ENCODE measurements at places on chromosomes 11 and 22.

DNA sequence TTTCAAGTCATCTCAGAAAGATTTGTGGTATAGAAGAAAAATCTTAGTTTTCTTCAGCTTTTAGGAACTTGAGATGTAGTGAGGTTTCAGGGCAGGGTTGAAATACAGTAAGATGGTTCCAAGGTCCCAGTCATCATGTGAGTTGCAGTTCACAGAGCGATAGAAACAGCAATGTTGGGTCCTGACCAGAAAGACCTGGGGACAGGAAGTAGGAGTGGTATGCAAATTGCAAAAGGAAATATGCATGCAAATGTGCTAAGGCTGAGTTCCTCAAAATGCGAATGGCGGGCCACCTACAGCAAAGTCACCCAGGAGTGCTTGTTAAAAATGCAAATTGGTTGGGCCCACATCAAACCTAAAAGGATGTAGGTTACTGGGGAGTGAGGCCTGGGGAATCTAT is 1032.7 kb upstream of the TENM4 start:
- no peak for DNase-seq

GRCh38 chr22:17797721-17798559 is 23.7 kb upstream of the BID start:
- no peak for DNase-seq

DNA sequence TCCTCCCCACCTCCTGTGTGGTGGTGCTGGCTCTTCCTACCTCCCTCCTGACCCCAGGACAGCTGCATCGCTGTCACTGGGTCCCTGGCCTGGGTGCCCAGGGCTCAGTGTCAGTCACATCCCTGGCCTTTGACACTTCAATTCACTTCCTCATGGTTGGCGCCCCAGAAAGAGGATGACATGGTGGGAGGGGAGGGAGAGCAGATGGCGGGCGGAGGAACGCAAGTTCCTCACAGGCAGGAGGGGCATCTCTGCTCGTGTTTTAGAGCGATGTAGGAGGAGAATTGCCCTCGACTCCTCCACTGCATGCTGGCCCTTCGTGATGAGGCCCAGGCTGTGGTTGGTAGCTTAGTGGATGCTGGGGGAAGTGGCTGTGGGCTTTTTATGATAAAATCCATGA is 35.1 kb upstream of the KRTAP5-7 start:
- no peak for DNase-seq

GRCh38 chr11:119626197-119626841 is 102.7 kb downstream of the NECTIN1 start:
- no peak for DNase-seq

DNA sequence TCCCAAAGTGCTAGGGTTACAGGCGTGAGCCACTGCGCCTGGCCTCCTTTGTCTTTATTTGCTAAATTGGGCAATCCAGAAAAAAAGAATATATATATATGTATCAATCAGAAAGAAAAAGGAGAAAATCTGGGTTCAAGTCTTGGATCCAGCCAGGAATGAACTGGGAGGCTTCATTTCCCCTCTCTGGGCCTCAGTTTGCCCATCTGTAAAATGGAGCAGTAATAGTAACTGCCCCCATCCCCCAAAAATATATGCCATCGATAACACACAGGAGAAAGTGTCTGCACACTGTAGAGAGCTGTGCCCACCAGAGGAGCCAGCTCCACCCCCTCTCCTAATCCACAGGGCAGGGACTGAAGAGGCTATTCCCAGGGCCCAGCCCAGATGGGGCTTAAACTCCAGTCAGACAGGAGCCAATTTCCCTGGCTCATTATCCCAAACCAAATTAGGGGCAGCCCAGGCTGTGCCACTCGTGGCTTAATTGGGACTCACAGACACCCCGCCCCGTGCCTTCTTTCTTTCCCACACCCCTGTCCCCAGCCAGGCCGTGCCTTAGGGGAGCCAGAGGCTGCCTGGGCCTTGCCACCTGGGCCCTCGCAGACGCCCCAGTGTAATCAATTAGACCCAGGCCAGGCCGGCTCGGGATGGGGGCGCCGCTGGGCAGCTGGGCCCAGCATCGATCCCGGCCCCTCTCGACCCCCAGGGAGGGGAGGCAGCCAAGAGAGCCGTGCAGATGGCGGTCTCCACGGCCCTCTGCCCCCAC is 171.5 kb downstream of the MN1 start:
- no peak for DNase-seq

DNA sequence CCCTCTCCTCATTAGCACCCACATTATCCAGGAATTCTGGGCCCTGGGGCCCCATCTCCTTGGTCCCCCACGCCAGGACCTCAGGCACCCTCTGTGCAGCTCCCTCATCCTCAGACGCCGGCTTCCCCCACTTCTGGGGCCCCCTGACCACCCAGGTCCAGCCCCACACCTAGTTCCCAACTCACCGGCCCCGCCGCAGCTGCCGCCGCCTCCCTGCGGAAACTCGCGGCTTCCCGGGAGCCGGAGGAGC is at the start of gene PCSK7:
TSS of gene PCSK7 (minus strand) at position 232 of the 250 bp plus-strand sequence. CDS start 2,229 bp downstream, outside the sequence.
- DNase-seq, result no peak

DNA sequence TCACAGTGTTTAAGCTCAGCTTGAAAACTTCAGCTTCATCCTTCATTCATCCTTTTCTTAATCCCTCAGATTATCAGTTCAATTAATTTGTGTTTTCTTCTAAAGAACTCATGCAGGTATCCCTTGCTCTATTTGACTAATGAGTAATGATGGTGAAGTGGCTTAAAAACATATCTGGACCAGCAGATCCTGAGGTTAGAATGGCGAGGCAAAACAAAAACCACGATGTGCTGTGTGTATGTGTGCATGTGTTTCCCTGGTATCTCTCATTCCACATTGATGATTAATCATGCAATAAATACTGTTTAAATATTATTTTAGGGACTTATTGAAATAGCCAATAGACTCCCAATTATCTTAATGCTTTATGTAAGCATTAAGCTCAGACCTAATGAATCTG is 437.0 kb downstream of the DYNC2H1 start:
- no peak for DNase-seq

DNA sequence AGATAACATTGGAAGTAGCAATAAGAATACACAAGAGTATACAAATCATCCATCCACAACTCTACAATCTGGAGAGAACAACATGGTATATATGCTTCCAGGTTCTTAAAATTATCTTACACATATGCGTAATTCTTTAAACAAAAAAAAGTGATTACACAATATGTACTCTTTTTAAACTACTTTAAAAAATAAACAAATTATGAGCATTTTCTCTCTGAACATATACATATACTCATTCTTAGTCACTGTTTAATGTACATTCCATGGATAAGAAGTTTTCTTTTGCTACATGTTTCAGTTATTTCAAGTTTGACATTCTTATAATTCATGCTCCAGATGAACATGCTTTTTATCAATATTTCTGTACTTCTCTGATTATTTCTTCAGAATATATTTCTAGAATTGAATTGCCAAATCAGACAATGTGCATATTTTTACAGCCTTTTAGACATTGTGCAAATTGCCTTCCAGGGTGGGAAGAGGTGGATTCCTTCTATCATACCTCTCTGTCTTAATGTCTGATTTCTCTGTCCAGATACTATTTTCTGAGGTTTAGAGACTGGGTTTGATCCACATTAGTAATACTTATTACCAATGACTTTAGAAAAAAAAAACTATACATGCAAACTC is 551.6 kb downstream of the METTL15 start:
- no peak for DNase-seq

DNA sequence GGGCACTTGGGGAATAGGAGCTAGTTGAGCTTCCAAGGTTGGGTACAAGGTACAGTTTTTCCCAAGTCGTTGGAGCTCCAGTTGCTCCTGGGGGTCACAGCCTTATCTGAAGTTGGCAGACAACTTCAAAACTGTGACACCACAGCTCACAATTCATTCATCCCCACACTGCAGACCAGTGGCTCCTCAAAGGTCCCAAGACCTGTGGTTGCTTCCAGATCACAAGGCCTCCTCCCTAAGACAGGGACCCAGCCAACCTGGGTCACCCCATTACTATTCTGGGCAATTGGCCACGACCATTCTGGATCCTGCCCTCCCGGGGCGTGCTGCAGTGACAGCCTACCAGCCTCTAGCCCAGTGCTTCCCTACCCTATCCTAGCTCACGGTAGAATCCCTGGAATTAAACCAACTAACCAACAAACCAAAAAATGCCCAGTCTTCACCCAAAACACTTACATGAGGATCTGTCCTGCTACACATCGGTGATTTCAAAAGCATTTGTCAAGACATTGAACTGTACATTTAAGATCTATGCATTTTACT is 862 bp upstream of the PDXP start:
- no peak for DNase-seq

GRCh38 chr11:19729141-19729540 is 16.5 kb downstream of the NAV2 start:
- DNase-seq, result no peak

DNA sequence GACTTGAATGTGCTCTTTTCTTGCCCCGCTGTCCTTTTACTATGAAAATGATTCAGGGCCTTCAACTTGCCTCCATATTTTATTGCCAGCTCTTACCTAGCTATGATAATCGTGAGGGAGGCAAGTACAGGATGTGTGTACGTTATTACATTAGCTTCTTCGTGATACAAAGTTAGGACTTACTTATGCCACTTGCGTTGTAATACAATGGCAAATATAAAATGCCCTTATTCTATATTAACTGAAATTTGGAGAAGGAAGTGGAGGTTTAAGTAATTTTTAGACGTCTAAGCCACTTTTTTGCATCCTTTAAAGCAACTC is 10.8 kb upstream of the CCT8L2 start:
- no peak for DNase-seq

DNA sequence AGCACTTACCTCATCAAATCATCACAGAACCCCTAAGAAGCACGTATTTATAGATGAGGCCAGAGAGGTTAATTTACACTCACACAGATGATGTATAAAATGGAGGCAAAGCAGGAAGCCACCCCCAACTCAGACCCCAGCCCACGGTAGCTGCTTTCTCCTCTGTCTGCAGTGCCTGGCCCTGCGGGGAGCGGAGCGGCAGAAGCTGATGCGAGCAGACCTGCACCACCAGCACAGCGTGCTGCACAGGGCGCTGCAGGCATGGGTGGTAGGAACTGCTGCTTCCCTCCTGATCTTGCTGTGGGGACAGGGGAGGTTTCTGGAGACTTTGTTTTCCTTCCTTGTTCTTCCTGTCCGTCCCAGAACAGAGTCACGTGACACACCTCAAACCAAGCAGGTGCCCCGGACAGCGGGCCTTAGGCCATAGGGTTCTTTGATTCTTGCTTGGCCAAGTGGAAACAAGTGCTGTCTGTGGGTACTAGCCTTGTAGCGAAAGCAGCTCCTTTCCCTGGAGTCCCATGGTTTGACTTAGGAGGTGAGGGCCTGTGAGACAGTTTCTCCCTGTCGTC is 57.8 kb downstream of the PISD start:
- no peak for DNase-seq

- DNase-seq, result peak; percentile 85
Measured at GRCh38 chr11:76823481-76824028, 37.2 kb upstream of the ACER3 start.

DNA sequence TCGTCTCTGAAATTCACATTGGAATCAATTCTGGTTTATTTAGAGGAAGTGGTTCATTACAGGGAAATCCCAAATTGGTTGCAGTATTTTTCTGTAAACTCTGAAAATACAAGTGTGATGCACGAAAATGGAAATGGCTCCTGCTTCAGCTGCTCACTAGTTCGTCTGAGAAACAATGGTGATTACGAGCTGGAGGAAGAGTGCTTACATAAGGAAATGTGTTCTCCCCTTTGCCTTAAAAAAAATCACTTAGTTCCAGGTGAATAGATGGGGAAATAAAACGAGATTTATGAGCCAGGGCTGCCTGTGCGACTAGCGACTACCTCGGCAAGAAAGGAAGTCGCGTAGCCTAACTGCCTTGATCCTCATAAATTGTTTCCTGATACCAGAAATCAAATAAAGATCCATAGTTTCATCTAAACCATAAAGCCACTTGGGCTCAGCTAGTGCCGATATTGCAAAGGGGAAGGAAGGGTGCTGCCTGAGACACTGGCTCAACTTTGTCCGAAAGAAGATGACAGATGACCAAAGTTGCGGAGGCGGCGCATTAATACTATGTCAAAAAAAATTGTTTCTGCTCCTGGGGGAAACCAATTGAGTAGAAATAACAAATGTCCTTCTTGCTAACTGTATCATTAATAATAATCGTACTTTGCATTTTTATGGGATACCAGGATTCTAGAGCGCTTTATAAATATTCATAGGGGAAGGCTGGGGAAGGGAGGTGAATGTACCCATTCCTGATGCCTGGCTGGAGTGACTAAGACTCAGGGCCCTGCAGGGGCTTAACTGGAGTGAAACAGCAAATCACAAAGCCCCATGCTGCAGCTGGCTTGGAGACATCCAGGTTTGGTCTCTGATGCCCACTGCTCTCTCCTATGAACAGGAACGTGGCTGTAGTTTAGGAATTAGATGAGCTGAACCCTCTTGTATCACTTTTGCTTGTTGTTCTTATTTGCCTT is 185.7 kb downstream of the BLID start:
- no peak for DNase-seq

DNA sequence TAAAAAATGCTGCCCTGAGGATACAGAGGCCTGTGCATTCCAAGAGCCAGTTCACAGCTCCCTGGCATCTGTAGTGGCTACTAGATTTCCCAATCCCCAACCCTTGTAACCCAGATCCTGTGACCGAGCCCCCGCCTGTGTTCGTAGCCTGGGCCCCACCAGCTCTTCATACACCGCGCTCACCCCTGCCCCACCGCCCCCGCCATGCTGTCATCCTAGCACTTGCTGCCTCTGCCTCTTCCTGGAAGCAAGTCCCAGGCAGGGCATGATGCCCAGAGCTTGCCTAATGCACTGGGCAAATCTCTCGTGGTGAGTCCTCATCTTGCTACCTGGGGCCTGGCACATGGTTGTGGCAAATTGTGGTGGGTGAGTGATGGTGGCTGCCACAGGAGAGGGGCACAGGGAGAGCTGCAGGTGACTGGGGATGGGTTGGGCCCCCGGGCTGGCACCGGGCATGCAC is 7.1 kb downstream of the MGAT3 start:
- no peak for DNase-seq

- no peak for DNase-seq
Measured at GRCh38 chr11:22342211-22343031, 4.2 kb downstream of the SLC17A6 start.

DNA sequence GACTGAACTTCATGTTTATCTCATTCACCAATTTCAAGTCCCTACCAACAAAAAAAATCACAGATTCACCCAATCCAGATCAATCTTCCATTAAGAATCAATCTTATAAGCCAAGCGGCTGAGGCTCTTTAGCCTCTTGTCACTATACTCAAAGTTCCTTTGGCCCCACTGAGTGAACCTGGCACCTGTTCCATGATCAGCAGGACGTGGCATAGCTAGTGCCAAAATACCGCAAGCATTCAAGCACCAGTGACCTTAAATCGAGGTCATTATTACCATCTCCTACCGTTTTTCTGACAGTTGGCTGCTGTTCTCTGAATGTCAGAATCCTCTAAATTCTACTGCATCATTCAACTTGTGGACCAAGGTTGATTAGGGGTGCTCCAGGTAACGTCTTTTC is 141.2 kb downstream of the CADM1 start:
- DNase-seq, result no peak

GRCh38 chr11:64934682-64935358 is 873 bp downstream of the GPHA2 start:
- no peak for DNase-seq

DNA sequence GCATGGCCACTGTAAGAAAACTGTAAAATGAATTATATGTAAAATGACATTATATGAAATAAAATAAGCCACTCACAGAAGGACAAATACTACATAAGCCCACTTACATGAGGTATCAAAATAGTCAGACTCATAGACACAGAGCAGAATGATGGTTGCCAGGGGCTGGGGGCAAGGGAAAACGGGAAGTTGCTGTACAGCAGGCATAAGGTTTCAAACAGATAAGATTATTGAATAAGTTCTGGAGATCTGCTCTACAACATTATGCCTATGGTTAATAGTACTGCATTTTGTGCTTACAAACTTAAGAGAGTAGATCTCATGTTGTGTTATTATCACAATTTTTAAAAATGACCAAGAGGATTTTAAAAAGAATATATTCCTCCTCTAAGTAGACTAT is 32.7 kb upstream of the HEPHL1 start:
- no peak for DNase-seq
